BJ (cell line): ENCODE measurements at places on chromosomes 2 and 18.
A peak's percentile ranks its signal among the peaks of the same experiment; 100 is the strongest.

DNA sequence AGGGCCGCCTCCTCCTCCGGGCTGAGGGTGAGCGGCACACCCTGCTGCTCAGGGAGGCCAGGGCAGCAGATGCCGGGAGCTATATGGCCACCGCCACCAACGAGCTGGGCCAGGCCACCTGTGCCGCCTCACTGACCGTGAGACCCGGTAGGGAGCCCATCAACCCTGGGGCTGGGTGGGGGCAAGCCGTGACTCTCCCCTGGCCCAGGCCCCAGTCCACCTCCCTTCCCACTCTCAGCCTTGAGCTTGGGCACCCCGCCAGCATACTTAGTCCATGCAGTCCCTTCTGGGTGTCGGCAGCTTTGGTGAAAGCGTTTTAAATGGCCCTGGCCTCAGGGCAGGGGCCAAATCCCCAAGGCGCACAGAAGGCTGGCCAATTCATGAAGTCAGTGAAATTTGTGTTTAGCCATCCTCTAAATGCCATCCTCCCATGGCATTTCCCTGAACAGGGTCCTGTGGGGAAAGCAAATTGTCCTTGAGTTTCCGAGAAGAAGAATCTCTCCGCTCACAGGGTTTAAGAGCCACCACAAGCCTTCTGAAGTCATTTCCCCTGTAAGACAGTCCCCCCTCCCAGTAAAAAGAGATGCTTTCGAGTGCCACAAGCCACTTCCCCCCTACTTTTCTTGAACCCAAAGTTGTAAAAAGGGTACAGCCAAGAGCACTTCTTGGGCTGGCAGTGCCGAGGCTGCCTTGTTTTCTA is 17.2 kb downstream of the SPEG start:
- DNase-seq = no peak

- no peak for DNase-seq
These were observed 84.9 kb downstream of the EFEMP1 start for GRCh38 chr2:55838653-55839052.

DNA sequence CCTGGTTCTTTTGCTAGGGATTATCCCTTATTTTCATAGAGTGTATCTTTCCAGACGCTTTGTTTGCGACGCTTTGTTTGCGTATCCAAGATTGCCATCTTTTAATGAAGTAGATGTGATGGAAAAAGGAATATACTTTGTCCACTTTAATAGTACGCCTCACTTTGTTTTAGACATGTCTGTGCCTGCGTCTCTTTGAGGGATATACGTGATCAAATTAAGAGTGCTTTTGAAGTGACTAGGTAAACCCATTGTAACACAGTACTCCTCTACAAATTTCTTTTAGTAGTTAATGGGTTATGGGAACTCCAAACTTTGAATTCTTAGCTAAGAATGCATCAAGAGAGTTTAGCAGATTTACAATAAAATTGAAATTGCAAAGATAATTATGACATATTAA is 27.9 kb downstream of the ACSL3 start:
- no peak for DNase-seq

DNA sequence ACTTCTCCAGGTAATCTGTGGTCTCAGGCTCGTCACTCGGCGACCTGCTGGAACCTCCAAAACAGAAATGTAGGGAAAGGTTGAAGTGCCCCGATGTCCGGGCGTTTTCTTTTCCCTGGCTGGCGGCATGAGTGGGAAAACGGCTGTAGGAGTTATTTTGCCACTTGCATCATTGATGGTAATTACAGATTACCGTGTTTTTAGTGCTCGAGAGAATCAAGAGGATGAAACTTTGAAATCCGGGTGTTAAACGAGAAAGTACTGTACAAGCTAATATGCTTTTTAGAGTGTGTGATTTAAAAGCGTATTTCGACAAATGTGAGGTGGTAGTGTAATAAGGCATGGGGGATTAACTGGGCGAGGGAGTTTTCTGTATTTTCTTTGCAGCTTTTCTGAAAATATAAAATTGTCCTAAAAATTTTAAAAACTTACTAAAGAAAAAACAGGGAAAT is 819 bp downstream of the GRHL1 start:
- DNase-seq = no peak

DNA sequence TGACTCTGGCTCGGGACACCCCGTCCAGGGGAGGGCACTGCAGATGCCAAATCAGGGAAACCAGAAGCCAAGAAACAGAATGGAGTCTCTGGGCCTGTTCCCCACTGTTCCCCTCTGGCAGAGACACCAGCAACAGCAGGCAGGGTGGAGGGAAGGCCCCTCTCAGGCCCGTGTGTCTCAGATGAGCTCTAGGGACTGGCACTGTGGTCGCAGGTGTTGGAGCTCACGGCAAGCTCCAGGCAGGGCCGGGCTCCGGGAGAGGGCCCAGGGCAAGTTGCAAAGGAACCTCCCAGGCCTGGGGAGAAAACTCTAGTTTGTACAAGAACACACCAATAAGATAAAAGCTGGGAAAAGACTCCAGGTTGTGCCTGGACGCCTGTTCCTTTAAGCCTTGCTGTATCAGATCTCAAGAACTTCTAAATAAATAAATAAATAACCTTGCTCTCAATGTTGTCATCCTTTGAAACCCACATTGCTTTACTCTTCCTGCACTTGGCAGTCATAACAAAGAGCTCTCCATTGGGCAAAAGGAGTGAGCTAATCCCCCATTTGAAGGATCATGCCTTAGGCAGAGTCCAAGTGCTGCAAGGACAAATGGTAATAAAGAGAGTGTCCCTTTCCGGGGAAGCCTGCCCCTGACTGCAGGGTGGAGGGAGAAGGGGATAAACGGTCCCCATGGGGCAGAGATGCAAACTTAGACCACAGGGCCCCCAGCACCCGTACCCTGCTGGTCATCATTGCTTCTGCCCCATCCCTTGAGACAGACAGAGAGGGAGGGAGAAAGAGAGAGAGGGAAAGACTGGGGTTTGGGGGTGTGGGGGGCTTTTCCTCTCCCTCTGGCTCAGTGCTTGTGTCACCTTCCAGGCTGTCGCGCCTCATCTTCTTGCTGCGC is 33.3 kb downstream of the CNGA3 start:
- no peak for DNase-seq

GRCh38 chr18:6997808-6998207 is 119.8 kb downstream of the LAMA1 start:
- no peak for DNase-seq

- no peak for DNase-seq
These were observed 8.4 kb downstream of the SLC66A3 start for GRCh38 chr2:11163439-11164317.

GRCh38 chr18:12630136-12630535 is 27.8 kb downstream of the SPIRE1 start:
- DNase-seq = no peak

- DNase-seq = no peak
These were observed 239.3 kb upstream of the SP5 start for GRCh38 chr2:170475878-170476277.

DNA sequence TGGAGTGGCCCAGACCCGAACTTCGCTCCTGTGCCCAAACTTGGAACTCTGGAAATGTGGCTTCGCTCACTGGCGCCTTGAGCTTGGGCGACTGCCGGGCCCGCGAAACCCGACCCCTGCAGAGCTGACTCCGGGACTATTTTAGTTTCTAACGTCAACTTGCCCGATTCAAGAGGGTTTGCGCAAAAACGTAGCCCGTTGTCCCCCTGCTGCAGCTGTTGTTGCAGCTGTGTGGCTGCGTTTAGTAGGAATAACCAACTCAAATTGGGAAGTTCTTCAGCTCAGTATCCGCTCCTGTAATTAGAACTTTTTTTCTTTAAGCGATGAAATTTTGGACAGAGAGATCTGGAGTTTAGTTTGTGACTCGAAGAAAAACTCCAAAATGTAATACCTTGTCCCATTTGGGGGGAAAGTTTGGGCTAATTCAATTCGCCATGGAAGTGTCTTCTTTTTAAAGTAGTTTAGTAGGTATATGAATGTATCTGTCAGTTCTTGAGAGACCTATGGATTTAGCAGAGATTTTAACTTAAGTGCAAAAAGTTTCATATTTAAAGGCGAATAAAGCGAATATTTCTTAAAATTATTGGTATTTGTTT is 559 bp downstream of the MYL12A start:
- DNase-seq = no peak

DNA sequence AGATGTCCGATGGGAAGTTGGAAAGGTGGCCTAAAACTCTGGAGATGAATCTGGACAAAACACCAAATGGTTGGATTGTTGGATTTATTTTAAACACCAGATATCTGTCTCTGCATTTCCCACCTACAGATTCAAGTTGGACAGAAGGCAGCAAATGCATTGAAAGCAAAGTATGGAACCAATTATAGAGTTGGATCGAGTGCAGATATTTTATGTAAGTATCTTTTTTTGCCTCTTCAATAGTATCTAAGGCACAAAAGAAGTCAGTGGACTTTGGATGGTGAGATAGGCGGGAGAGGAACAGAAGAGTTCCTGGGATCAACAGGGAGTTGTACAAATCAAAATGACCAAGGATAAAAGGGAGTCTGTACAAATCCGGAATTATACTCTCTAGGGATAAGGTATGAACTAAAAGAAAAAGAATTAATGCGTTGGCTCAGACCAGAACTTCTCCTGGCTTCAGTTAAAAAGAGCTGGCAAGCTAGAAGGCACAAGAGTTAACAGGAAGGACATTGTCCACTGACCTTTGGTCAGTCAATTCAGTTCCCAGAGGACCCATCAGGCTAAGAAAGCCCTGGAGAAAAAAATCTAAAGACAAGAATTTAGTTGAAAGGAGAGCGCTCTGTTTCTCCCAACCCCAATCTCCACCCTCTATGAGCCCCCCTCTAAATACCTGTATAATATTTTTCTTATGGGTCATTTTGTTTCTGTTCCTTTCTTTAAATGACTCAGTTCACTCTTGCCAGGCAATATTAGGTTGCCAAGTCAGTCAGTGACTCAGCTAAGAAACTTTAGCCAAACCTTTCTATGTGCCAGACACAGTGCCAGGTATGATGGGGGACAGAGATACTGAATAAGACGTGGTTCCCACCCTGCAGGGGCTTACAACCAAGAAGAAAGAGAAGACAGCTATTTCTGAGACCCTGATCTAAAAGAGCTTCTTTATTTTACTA is 29.1 kb downstream of the CPO start:
- DNase-seq = no peak

DNA sequence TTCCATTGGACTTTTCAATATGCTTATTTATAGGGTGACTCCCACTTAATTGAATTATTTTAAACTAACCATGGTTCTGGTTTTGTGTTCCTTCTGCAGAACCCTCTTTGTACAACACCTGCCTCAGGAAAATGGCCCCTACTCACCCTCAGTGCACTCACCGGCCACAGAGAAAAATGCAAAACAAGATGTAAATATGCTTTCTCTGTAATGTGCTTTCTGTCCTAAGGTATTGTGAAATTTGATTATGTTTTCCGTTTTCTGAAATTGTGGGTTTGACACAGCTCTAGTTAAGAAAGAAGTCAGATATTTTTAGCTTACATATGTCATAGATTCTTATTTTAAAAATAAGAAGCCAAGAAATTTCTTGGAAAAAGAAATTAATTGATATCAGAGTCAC is 357.7 kb upstream of the SMIM21 start:
- DNase-seq = no peak

DNA sequence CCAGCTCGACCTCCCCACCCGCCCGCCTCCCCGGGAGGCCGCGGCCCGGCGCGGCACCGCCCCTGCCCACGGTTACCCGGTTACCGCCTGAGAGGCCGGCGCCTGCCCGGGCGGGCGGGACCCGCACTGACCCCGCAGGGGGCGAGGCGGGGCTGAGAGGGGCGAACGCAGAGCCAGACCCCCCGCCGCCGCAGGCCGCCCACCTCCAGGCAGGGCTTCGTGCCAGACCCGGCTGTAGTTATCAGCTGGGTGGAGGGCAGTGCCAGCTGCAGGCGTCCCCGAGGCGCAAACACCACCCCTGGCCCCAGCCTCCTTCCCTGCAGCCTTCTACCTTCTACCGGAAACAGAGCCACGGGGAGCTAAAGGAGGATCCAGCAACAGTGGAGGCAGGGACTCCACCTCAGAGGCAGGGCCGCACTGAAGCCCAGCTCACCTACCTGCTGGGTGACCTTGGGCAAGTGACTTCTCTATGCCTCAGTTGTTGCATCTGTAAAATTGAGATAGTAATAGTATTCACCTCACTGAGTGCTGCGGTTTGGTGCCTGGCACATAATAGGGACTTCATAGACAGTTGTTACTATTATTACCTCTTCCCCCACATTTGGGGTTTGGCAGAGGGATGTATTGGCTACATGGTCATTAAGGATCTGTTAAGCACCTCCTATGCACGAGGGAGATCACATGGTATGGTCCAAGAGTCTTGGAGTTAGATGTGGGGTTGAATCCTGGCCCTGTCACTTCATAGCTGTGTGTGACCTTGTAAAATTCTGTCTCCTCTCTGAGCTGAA is 231.6 kb upstream of the SMAD2 start:
- DNase-seq = no peak

DNA sequence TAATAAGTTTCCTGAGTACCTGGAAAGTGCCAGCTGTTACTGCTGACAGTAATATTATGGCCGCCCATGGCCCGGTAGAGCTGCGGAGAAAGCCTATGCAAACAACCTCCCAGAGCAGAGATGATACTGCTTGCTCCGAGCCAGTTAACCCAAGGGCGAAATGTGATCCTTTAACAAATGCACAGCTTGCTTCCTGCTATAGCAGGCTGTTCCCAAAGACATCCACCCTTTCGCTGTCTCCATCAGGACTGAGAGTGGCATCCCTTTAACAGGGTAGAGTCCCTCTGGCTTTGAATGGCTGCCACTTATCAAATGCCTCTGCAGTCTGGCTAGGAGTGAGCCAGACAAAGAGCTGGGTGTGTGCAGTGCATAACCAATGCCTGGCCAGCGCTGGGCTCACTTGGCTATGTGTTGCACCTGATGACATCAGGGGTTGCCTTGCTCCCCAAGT is 69.7 kb upstream of the DAPL1 start:
- no peak for DNase-seq

GRCh38 chr2:66875941-66876462 is 441.1 kb downstream of the MEIS1 start:
- no peak for DNase-seq

DNA sequence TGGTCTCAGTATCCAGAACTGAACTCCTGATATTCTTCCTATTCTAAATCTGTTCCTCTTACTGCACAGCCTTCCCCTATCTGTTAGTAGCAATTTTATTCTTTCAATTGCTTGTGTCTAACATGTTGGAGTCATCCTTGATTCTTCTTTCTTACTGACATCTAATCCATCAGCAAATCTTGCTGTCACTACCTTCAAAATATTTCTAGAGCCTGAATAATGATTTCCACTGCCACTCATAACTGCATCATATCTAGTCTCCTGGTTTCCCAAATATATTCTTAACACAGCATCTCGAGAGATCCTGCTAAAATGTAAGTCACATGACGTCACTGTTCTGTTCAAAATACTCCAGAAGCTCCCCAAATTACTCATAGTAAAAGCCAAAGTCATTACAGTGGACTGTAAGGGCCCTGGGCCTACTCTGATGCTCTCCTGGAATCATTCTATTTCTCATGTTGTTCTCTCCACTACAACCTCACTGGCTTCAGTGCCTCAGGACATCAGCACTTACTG is 95.2 kb downstream of the THSD7B start:
- no peak for DNase-seq

GRCh38 chr2:56130463-56131070 is 53.2 kb upstream of the CCDC85A start:
- DNase-seq = no peak

GRCh38 chr18:57311472-57311871 is 40.9 kb upstream of the ST8SIA3 start:
- DNase-seq = no peak

GRCh38 chr18:61569176-61569892 is 236.1 kb downstream of the CDH20 start:
- DNase-seq = peak; percentile 33
